ENCODE measurements at places on chromosomes 3 and 15.

DNA sequence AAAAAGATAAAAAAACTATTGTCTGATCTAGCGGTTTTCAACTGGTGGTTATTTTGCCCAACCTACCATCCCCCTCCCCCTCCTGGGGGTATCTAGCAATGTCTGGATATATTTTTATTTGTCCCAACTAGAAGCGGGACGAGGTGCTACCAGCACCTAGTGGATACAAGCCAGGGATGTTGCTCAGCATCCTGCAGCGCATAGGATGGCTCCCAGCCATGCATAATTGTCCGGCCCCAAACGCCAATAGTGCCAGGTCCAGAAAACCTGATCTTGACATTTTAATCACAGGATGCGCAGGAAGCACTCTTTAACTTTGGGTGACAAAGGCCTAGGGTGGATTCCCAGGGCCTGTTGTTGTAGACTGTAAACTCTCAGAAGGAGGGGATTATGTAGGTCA is 17.0 kb upstream of the ARL8B start:
- no peak for DNase-seq

DNA sequence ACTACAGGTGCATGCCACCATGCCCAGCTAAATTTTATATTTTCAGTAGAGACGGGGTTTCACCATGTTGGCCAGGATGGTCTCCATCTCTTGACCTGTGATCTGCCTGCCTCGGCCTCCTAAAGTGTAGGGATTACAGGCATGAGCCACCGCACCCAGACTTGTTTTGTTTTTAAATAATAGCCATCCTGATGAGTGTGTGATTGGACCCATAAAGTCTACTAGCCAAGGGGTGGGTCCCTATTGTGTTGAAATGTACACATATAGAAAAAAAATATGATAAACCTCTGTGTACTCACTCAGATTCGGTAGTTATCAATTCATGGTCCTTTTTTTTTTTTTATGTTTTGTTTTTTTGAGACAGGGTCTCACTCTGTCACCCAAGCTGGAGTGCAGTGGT is 17.3 kb downstream of the ZNF592 start:
- DNase-seq, result no peak

DNA sequence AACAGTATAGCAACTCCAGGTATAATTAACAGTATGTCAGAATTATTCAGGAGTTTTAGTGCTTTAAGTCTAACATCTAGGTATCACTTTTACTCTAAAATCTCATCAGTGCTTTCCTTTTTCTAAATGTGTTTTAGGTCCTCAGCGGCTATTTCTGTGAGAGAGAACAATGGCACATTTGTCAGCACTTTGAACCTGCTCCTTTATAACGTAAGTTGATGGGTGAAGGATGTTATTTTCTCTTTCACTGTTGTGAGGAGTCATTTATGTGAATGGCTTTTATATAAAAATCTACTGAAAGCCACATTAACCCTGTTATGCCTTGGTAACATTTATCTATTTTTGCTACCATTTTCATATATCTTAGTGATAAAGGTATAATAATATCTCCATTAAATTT is 22.8 kb downstream of the ZPLD1 start:
- no peak for DNase-seq

GRCh38 chr15:99571299-99571698 is 5.5 kb downstream of the MEF2A start:
- DNase-seq, result no peak

DNA sequence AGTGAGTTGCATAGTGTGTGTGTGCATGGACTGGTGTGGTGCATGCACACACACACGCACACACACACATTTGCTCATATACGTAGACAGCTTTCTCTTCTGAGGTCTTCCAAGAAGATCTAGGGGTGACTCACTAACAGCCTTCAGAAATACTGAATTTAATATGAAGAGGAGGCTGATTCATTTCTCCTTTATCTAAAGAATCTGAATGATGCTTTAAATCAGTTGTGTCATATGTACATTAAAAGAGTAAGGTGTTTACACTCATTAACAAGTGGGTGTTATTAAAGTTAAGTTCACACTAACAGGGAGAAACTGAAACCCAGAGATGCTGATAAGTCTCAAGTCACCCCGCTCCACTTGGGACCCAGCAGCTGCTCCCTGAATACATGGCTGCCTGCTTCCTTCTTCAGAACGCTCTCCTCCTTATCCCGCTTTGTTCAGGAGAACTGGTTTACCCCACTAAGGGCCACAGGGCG is 22.0 kb downstream of the TMPRSS7 start:
- no peak for DNase-seq

DNA sequence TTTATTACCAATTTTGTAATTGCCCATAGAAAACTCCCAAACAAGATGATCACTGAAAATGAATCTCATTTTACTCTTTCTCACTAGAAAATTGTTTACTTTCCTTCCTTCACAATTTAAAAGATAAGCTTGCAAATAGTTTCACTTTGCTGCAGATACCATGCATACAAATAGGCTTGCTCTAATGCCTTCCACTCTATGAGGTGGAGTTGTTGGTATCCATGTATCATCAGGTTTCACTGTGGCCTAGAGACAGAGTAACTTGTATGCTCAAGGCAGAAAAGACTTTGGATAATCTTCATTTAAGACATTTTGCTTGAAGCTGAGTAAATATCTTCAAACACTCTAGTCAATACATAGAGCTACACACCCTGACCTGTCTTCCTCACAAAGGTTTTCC is 60.8 kb downstream of the RYK start:
- no peak for DNase-seq

DNA sequence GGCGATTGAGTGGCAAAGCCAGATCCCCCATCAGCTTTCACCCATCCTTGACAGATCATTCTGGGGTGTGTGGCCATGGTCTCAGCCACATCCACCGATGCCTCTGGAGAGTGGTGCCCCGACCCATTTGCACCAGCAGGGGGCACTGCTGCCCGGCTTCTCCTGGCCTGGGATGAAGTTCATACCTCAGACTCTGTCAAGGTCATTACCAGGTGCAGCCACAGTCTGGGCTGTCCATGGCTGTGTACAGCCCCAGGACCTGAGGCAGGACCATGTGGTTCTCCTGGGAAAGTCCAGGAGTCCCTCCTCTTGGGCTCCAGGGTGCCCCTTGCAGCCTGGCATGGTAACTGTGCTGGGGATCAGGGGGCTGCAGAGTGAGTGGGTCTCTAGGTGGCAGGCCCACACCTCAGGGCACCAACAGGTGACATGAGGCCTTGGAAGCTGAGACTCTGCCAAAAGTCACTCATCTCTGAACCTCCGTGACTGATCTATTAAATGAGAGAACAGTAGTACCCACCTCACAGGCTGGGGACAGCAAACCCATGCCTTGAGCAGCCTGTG is 67.2 kb downstream of the CACNA2D2 start:
- DNase-seq, result peak; percentile 33

DNA sequence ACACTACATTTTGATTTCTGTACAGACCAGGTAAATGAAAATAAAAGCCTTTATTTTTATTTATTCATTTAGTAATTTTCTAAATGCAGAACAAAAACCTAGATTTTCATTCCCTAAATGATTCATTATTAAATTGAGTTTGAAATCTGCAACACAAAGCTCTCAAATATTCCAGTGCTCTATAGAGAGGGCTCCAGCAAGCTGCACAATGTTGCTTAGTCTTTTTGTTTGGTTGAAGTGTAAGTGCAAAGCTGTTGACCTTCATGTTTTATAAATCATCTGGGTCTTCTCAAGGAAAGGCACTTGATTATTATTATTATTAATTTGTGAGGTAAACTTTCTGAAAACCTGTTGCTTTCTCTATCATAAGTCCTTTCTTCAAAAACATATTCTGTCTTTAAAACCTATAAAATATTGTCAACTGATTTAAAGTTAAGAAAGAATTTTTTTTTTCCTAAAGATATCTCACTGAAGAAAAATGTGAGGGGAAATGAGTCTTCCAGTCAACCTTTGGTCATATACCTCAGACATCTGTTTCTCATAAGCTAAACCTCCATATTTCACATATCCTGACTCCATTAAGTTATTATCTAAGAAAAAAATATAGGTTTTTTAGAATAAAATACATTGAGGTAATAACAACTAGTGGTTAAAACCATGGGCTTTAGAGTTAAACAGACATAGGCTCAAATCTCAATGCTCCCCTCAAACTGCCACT is 100.7 kb downstream of the ZIC4 start:
- no peak for DNase-seq

DNA sequence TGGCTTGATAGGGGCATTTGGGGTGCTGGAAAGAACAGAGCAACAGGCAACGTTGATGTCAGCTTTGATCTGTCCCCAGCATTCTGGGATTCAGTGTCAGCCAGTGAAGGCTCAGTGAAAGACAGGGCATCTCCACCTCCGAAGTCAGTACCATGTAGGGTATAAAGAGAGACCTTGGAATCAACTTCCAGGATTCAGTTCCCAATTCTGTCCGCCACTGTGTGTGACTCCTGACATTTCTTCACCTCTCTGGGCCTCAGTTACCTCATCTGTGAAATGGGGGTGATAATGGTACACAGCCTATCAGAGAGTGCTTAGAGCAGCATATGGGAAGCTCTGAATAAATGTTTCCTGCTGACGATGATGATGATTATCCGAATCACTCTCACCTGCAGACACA is 55.6 kb upstream of the FLNB start:
- DNase-seq, result no peak

GRCh38 chr15:43958861-43959330 is 132.1 kb downstream of the WDR76 start:
- no peak for DNase-seq

DNA sequence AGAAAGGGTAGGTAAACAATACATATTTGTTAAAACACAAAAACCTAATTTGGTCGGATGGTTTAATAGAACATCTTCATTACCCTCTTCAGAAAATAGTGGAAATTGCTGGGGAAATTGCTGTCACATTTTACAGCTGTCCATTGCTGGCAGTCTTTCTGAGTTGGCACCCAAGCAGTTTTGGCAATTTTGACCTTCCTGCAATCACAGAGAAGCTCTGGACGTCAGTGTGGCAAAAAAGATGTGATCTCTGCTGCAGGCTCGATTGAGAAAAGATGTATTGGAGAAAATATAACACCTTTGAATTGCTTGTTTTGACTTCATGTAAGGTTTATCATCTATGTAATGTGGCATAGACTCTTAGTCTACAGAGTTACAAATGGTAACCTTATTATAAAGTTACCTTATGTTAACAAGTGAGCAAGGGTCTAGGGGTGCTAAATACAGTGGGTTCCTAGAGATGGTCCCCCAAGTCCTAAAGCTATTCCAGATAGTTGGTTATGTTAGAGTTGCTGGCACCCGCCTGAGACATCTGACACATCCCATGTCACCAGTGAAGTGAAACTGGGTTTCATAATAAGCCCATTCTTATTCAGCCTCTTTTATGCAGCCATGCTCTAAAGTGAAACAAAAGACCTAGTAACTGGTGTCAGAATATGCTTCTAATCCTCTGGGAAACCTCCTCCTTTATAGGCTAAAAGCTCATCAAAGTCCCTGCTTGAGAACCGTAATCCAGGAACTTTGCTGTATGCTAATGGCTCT is 14.0 kb downstream of the UBE2E1 start:
- no peak for DNase-seq

- DNase-seq, result peak; percentile 11
Measured at GRCh38 chr15:77870195-77871065, 207.1 kb downstream of the TBC1D2B start.

DNA sequence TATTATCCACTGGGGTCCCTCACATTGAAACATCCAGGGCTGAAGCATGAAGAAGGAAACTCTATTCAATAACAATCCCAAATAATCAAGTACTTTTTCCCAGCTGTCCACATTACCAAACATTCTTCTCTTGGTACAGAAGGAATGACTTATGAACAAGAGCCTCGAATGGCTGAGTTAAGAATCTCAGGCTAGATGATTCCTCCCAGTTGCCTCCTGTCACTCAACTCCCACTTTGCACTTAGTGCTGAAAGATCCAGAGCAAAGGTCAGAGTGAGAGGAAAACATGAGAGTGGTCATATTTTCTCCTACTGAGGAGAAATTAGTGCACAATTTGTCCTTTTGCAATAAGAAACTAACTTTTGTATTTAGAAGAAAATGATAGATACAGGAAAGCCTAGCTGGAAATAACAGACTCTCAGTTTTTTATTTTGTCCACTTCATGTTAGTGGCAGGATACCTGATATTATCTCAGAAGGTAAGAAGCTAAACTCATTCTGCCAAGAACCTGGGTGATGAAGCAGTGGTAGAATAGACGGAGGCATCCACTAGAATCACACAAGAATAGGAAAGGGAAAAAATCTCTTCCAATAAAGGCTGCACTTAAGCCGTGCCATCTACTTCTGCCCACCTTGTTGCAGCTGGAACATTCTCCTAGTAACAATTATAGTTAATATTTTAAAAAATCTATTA is 46.2 kb downstream of the GADL1 start:
- no peak for DNase-seq

GRCh38 chr15:40065166-40065565 is 26.2 kb upstream of the SRP14 start:
- DNase-seq, result no peak

- no peak for DNase-seq
Measured at GRCh38 chr15:53414167-53414566, 345.3 kb downstream of the WDR72 start.

GRCh38 chr3:35932995-35933394 is 293.7 kb downstream of the ARPP21 start:
- no peak for DNase-seq

DNA sequence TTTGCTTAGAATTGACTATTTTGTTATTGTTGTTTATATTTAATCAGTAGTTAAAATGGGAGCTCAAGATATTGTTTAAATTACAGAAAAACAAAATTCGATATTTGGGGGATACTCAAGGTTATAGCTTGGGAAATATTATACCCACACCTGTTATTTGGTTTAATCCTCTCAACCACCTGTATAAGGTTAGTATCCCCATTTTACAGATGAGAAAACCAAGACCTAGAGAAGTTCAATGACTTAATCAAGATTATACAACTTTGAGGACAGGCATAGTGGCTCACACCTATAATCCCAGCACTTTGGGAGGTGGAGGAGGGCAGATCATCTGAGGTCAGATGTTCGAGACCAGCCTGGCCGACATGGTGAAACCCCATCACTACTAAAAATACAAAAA is 39.8 kb upstream of the CA12 start:
- DNase-seq, result no peak

DNA sequence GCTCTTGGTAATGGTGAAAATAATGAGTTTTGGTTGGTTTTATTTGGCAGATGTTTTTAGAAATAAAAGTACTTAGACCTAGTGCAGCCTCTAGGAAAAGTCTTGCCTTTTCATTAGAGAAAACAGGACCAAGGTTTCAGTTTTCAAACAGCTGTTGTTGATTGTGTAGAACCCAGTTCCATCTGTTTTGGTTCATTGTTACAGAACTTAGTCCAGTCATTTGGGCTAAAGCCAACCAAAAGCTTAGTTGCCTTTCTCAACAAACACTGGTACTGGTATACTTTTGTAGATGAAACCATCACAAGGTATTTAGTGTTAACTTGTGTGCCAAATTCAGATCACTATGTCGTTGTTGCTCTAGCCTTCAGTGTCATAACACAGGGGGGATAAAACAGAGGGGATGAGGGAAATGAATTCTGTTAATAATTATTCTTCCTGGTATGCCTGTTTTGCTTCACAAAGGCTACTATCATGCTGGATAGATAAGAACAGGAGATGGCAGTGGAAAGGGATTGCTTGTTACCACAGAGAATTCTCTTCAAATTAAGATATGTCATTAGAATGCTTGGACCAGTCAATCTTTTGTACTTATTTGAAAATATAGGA is 12.6 kb upstream of the APH1B start:
- DNase-seq, result no peak

Measured in activated CD8-positive, alpha-beta memory T cell treated with anti-CD3 and anti-CD28 coated beads for 1 hour (primary cell).